ENCODE measurements at places on chromosomes 16 and 17. TPM values are rescaled to one million over a fixed set of nuclear protein-coding genes. Genes with fewer than 3 reads are reported as not detected.

The ARHGDIG gene
- total RNA-seq: 0.12 TPM

The PHKB gene
- total RNA-seq: 68.3 TPM

The ABCA8 gene
- total RNA-seq: 7.6 TPM

The ITGA2B gene
- 1.7 TPM for total RNA-seq

The UNC119 gene
- 14.1 TPM for total RNA-seq

The PRDM7 gene
- total RNA-seq: not detected

The MPHOSPH6 gene
- 33.7 TPM for total RNA-seq

The CACNG5 gene
- total RNA-seq: not detected

The C17orf50 gene
- not detected for total RNA-seq

The TPSG1 gene
- total RNA-seq: not detected

The ASGR1 gene
- 1.3 TPM for total RNA-seq

The TNFRSF17 gene
- total RNA-seq: not detected

The PRM3 gene
- not detected for total RNA-seq

The CIBAR2 gene
- not detected for total RNA-seq

The FZD2 gene
- total RNA-seq: 11.2 TPM

The ARL5C gene
- not detected for total RNA-seq

The GLTPD2 gene
- total RNA-seq: not detected

The PYY gene
- not detected for total RNA-seq

The TRAPPC2L gene
- total RNA-seq: 59.4 TPM

The GUCY2D gene
- total RNA-seq: under 0.01 TPM

The MTMR4 gene
- 92.0 TPM for total RNA-seq

The FNDC8 gene
- total RNA-seq: not detected

The FAM171A2 gene
- 1.8 TPM for total RNA-seq

The XAF1 gene
- 20.5 TPM for total RNA-seq

The KRT14 gene
- not detected for total RNA-seq

The CDC6 gene
- 41.8 TPM for total RNA-seq

The HSD17B1 gene
- total RNA-seq: 2.3 TPM

The OR2C1 gene
- 0.25 TPM for total RNA-seq

The CDK10 gene
- 58.2 TPM for total RNA-seq

The DRC3 gene
- 0.55 TPM for total RNA-seq

The IKZF3 gene
- total RNA-seq: not detected

The NDUFAF8 gene
- 30.0 TPM for total RNA-seq

The SLC12A3 gene
- not detected for total RNA-seq

The CLEC3A gene
- not detected for total RNA-seq

The ZNF19 gene
- total RNA-seq: 2.9 TPM

The KRTAP17-1 gene
- total RNA-seq: 0.12 TPM

The FMNL1 gene
- total RNA-seq: 2.2 TPM

The NECAB2 gene
- total RNA-seq: 0.22 TPM

The NT5C3B gene
- 76.4 TPM for total RNA-seq

The CCDC144A gene
- total RNA-seq: 9.1 TPM

The KCNJ2 gene
- 6.6 TPM for total RNA-seq

The C17orf107 gene
- 8.2 TPM for total RNA-seq

The KCNJ12 gene
- under 0.01 TPM for total RNA-seq

The CFAP97D1 gene
- under 0.01 TPM for total RNA-seq

The AIPL1 gene
- total RNA-seq: not detected

The CA4 gene
- total RNA-seq: not detected

The C17orf78 gene
- not detected for total RNA-seq

The HEATR3 gene
- 34.7 TPM for total RNA-seq

The TLCD3B gene
- total RNA-seq: 0.22 TPM

The CDIP1 gene
- total RNA-seq: 7.2 TPM

The GCGR gene
- not detected for total RNA-seq

The ZNF174 gene
- 5.6 TPM for total RNA-seq

The TNFRSF13B gene
- total RNA-seq: not detected

The PRAC2 gene
- total RNA-seq: not detected

The CORO6 gene
- total RNA-seq: 12.2 TPM

The MT1G gene
- total RNA-seq: not detected

All from uterine smooth muscle cell (primary cell).